Activated CD4-positive, CD25-positive, alpha-beta regulatory T cell treated with anti-CD3 and anti-CD28 coated beads, Interleukin-2, amount 50 U/mL, for 72 hours (primary cell): ENCODE measurements at places on chromosomes 2 and 18.

- DNase-seq = no peak
Measured at GRCh38 chr2:144496977-144497598, 22.8 kb downstream of the ZEB2 start.

DNA sequence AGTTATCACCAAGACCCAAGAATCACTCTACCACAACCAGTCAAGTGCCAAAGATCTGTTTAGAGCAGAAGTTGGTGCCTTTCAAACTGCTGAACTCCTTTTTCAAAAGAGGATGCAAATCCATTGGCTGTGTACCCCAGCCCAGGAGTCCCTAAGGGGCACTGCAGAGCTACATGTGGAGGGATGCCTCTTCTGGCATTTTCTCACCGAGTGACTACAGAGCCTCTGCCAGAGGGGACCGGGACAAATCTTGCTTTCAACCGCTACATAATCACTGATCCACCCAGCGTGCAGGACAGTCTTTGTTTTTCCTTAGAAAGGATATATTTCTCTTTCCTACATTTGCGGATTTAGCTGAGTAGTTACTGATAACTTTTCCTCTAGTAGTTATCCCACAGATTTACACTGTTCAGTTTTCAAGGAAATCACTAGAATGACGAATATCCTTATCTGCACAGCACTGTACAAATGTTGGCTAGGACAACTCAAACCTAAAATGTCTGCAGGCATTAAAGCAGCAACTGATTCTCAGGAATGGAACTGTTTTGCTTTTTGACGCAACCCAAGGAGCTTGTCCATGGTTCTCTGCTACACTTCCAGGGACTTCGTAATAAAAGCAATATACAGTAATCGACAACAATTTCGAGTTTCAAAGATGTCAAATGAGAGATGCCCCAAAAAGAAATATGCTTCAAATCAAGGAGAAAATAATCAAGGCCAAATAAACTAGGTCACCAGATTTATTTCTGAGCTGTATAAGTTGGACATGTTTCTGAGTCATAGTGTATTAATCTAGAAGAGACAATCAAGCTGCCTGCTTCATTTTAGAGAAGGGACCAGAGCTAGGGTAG is 24.1 kb downstream of the EPB41L3 start:
- no peak for DNase-seq

- no peak for DNase-seq
Measured at GRCh38 chr2:85536479-85536878, 2.5 kb upstream of the MAT2A start.

DNA sequence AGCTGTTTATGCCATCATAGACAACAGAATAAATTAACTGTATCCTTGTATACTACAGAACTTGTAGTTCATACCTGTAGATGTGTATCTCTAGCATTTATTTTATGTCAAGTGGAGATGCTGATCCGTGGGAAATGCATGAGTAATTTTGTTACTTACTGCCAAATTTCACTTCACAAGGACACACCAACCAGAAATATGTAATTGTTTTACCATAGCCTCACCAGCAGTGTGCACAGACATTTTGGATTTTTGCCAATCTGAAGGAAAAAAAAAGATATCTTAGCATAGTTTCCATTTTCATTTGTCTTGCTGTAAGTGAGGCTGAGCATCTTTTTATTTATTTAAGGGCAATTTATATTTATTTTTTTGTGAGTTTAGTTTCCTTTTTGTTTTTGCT is 265.1 kb upstream of the OSR1 start:
- DNase-seq = no peak

- DNase-seq = no peak
Measured at GRCh38 chr2:67255933-67256615, 141.1 kb upstream of the ETAA1 start.

GRCh38 chr18:44918142-44918476 is 237.4 kb downstream of the SETBP1 start:
- DNase-seq = no peak
